ENCODE measurements at places on chromosomes 5 and 9.

- DNase-seq: no peak
Measured at GRCh38 chr9:88724331-88724730, 189.4 kb downstream of the NXNL2 start.

DNA sequence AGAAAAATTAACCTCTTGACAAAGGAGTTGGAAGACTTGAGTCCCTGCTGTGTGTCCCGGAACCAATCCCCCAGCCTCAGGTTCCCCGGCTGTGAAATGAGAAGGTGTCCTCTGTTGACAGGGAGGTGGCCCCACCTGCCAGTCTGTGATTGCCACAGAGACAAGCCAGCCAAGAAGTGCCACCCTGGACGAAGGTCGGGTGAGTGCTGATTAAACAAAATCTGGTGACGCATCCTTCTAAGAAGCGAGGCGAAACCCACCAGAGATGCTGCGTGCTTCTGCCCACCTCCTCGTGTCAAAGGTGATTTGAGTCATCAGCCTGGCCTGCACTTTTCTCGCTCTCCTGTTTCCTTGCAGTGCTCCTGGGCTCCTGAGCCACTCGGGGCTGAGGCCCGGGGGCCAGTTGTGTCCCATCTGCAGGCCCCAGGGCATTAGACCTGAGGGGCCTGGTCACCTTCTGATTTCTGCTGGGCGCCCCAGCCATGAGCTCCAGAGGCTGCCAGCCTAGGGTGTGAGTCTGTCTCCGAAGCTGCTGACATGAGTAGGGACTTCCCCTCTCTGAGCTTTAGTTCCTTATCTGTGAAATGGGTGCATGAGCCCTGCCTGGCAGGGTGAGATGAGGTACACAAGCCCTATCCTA, 28.7 kb downstream of the NEK6 start:
- no peak for DNase-seq

DNA sequence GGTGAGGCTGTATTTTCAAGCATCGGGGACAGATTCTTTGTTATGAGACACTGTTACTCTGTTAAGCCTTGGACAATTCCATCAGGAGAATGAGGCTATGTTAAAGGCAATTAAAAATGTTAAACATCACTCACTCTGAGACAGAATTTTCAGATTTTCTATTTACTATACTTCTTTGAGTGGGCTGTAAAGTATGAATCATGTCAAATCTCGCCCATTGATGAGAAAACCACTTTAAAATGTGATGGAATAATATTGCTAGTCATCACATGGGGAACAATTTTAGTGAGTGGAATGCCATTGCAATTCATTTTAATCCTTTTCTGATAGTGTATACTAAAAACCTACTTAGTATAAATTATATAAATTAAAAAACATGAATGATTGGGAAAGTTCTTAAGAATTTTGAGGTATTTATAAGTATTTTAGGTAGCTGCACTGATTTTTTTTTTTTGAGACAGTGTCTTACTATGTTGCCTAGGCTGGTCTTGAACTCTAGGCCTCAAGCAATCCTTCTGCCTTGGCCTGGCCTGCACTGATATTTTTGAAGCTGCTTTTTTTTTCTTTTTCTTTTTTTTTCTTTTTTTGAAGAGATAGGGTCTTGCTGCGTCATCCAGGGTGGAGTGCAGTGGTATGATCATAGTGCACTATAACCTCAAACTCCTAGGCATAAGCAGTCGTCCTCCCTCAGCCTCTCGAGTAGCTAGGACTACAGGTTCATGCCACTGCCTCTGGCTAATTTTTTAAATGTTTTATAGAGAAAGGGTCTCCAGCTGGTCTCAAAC, 73.2 kb downstream of the KIAA1958 start:
- no peak for DNase-seq

GRCh38 chr5:125528881-125529280, 782.4 kb upstream of the ZNF608 start:
- DNase-seq: no peak

- no peak for DNase-seq
Measured at GRCh38 chr5:94540856-94541494, 77.4 kb downstream of the KIAA0825 start.

DNA sequence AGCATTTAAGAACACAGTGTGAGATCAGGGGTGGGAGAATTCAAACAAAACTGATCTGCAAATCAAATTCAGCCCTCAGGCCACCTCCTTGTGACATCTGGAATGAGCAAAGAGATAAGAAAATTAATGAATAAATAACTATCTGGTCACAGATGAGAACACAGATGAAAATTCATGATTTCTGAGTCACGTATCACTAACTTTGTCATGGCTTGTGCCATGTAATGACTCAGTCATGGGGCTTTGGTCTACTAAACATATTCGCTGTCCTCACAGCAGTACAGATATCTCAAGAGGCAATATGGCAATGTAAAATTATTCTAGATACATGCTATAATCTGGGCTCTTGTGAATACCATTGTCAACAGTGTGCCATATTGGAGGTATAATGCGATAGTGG, 274.4 kb downstream of the MAN2A1 start:
- no peak for DNase-seq
